ENCODE measurements at places on chromosomes 6 and 20.

GRCh38 chr6:149060985-149061760, 256.3 kb upstream of the TAB2 start:
- DNase-seq, result no peak

DNA sequence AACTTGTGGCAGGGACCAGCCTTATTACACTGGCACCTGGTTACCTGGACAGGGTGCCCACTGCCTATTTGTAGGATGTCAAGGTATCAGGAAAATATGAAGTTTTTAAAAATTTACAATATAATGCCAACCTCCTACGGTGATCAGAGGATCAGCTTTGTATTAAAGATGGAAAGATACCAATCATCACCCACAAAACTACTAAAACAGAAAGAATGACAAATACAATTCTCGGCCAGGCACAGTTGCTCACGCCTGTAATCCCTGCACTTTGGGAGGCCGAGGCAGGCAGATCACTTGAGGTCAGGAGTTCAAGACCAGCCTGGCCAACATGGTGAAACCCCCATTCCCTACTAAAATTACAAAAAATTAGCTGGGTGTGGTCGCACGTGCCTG, 18.4 kb upstream of the PRND start:
- no peak for DNase-seq

DNA sequence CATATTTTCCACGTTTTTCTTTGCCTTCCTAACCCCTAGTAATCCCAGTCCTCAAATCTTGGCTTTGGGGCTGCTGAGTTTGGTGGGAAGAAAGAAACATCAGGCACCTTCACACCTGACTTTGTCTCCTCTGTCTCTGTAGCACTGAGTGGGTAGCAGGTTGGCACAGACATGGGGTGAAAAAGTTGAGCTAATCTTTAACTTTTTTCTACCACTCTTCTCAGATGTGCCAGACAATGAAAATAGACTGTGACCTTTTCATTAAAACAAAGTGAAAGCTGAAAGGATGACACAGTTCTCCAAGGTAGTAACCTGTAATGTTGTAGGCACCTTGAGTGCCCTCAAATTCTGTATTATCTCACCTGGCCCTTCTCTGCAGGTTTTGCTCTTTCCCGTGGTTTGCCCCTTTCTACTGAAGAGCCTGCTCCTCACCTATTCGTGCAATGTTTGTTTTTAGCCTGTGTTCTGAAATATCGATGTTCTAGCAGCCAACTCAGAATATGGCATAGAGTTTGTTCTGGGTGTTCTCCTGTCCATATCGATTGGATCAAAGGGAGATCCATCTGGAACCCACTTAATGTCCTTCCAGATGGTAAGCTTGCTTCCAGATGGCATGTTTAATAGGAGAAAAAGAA, 57.8 kb upstream of the ATXN1 start:
- no peak for DNase-seq

DNA sequence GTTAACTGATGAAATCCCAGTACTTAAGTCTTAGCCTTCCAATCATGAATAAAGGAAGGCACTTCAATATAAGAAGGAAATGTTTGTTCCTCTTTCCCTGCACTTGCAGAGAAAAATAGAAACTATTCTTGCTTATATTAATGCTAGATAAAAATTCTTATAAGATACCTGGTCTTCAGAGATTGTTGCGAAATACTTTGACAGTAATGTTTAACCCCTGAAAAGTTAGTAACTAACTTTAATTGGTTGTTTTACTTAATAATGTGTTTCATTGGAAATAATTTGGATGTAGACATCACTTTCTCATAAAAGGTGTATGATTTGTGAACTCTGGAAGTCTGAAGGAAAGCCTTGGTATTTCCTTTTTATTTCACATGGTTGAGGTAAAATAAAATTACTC, 294.2 kb upstream of the SYNCRIP start:
- no peak for DNase-seq

- no peak for DNase-seq
Measured at GRCh38 chr6:15246666-15247499, 1.0 kb downstream of the JARID2 start.

DNA sequence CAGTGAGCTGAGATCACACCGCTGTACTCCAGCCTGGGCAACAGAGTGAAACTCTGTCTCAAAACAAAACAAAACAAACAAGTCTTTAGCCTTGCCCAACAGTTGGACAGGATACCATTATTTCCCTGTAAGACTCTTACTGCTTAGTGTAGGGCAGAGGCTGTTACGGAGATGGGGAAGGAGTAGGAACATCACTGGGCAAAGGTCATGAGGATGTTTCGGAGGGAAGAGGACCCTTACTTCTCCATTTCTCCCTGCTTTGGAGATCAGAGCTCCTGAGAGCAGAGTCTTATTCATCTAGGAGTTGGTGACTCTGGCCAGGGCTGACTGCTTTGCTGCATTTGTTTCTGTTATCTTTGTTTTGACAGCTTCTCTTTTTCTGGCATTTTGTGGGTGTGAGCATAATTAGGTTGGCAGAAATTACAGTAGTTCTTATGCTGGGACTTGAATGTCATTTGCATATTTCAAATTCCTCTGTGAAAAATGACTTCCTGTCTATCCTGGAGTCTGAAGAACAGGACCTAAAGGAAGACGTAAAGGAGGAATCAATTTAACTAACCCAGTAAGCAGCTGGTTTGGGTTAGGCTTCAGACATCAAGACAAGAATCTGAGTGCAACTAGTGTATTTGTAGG, 89.0 kb downstream of the CDS2 start:
- DNase-seq, result no peak

Data from stimulated activated CD4-positive, alpha-beta T cell treated with anti-CD3 and anti-CD28 coated beads, Interleukin-12 subunit alpha, Interleukin-12 subunit beta, amount 100 ng/mL, for 48 hours (primary cell).